Hippocampal formation (tissue), 2 donors: ENCODE measurements at places on chromosomes 12 and 14.

DNA sequence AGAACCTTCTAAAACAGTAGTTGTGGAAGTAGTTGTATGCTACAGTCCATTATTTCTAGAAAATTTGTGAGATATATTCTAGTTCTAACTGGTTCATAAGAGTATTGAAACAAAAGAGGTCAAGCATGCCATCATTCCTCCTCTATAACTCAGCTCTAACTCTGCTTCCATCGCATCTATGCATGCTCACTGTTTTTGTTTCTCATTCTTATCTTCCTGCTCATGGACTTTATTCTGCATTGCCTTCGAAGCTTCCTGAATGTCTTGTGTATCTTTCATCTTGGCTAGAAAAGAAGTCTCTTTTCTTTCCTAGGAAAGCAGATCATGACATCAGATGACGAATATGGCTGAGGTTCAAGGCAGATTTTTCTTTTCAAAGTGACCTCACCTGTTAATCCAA lies 402 bp downstream of the LMNTD1 start:
- no peak for DNase-seq

GRCh38 chr12:83016218-83016835 lies 329.6 kb downstream of the TMTC2 start:
- DNase-seq = no peak

- DNase-seq = no peak
Measured at GRCh38 chr14:63752449-63753169, 24.7 kb upstream of the SGPP1 start.

DNA sequence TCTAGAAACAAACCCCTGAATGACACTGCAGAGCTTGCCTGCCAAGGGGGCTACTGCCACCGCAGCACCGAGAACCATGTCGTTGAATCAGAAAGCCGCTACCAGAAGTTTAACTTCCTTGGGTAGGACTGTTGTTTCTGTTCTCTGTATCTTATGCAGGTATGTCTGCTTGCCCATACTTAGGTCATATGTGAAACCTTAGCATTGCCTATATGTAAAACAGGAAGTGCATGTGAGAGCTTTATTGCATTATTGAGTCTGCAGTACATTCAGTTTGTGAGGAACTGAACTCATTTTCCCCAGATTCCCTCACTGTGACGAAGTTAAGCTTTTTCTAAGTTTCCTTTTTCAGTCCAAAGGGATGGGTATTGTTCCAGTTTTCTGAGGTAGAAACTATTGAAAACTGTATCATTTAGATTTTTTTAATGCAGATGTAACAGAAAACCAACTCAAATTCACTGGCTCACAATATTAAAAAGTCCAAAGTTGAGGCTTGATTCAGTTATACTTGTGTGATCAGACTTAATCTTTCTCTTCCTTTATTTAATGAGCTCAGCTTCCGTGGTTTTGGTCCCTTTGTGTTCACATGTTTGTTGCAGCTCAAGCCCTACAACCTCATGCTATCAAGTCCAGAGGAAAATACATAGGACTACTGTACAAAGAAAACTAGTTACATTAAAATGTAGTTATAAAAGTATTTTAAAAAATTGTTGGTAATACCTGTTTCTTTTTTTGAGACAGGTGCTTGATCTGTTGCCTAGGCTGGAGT lies 6.9 kb downstream of the FBXO34 start:
- no peak for DNase-seq

GRCh38 chr14:38605193-38606114 lies 349.6 kb upstream of the CLEC14A start:
- no peak for DNase-seq
